ENCODE measurements at places on chromosomes 13 and 19.
A peak's percentile ranks its signal among the peaks of the same experiment; 100 is the strongest.

GRCh38 chr19:21604951-21605476 is 99.6 kb downstream of the ZNF429 start:
- DNase-seq = no peak

DNA sequence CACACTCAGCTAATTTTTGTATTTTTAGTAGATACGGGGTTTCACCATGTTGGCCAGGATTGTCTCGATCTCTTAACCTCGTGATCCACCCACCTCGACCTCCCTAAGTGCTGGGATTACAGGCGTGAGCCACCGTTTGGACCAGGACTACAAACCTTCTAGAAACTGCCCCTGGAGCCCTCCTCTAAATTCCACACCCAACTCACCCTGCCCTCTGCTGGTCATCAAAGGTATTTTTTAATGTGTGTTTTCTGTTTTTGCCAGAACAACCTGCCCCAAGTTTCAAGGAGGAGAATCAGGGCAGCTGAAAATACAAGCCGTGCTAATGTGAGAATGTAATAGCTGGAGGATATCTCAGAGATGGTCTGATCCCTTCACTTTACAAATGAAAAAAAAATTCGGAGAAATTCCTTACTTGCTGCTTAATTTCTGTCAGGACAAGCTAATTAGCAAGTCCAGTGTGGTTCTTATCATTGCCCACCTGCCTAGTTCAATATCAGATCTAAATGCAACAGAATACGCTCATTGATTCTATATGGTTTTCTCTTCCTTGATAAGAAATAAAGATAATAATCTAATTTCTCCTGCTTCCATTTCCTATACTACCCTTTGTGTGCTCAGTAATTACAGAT is 4.1 kb downstream of the ATP8A2 start:
- peak; percentile 20 for DNase-seq

DNA sequence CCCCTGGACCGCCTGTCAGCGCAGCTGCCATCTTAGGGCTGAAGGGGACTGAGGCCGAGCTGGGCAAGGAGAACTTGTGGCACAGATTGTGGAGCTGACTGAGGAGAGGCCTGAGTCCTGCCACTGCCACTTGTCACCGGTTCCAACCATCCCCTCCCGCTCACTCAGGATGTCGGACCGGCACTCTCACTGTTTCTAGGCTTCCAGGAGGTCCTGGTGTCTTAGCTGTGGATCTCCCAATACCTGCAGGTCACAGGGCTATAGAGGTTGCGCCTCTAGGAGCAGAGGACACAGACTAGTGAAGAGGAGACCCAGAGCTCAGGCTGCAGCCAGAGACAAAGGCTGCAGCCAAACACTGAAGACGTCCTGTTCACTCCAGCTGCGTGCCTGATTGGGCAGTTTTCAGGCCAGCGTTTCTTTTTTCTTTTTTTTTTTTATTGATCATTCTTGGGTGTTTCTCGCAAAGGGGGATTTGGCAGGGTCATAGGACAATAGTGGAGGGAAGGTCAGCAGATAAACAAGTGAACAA is 15.3 kb upstream of the ZNF486 start:
- DNase-seq = no peak

- DNase-seq = no peak
These were observed 274.3 kb downstream of the MZT1 start for GRCh38 chr13:72453161-72453560.

DNA sequence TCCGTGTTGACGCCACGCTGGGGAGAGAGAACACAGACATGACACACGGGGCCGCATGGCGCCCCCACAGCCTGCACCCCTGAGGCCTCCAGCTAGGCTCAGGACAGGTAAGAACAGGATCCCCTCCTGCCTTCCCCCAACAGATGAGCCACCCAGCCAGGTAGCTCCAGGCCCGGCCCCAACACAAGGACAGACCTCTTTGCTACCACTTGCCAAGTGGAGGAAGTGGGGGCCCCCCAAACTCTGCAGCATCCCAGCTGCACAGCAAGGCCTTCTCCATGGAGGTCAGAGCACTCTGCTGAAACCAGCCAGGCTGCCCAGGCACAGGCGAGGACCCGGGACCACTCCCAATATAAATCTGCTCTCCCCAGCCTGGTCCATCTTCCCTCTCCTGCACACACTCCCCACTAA is 31.5 kb downstream of the PEPD start:
- no peak for DNase-seq

- no peak for DNase-seq
These were observed 252.6 kb downstream of the SLITRK5 start for GRCh38 chr13:87923753-87924152.

- no peak for DNase-seq
These were observed 186.8 kb downstream of the NUFIP1 start for GRCh38 chr13:44802491-44802890.

GRCh38 chr19:4652075-4652474 is 12.8 kb downstream of the TNFAIP8L1 start:
- DNase-seq = no peak

DNA sequence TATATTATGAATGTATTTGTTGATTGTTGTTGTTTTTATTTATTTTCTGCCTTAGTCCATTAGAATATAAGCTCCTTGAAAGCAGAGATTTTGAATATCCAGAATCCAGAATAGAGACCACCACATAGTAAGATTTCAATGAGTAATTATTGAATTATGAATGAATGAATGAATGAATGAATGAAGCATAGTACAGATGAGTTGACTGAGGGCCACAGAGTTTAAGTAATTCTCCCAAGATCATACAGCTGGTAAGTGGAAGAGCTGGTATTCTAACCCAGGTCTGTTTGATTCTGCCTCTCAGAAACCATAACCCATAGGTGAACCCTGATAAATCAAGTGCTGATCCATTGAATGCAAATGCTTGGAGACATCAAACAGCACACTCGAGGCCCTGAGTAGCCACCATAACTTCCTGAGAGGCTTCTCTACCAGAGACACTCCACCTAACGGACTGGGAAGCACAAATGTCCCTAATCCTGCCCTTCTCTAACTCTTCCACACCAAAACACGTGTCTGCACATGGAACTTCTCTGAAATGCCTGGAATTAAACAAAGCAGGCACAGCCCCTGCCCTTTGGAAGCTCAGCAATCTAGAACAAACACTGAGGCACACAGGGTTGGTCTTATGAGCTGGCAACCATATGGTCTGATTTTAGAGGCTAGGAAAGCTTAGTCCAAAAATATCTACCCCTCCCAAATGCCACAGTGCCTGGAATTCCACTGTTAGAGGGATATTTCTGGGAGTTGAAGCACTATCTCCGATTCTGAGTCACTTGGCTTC is 190.1 kb downstream of the FOXO1 start:
- DNase-seq = no peak

DNA sequence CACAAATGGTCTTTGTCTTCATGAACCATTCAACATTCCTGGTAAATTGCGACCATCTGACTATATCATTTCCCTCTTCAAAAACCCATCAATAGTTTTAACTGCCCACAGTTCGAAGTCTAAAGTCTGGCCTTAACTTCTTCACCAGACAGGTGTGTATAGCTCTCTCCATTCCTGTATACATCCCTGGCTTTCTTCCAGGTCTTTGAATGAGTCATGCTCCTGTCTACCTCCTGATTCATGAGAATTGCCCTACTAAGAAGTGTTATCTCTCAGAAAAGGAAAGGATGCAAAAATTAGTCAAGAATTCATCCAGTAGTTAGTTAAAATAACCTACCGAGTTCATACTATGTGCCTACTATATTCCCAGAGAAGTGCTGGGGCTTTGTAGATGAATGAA is 225.0 kb downstream of the TBC1D4 start:
- no peak for DNase-seq

- peak; percentile 52 for DNase-seq
These were observed 6.7 kb upstream of the PCDH17 start for GRCh38 chr13:57624565-57625435.

DNA sequence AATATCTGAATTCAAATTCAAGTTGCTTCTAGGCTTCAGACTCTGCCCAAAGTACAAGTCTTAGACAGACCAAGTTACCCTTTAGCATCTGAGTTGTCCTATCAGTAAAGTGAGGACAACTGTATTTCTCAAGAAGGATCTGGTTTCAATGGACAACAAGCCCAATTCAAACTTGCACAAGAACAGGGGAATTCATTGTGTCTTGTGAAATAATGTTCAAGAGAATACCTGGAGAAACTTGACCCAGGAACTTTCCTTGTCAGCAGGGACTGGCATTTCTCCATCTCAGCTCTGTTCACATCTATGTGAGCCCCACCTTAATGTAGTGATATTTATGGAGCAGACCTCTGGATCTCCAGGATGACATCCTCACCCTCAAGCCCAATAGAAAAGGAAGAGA is 894.9 kb upstream of the SLC10A2 start:
- DNase-seq = no peak

DNA sequence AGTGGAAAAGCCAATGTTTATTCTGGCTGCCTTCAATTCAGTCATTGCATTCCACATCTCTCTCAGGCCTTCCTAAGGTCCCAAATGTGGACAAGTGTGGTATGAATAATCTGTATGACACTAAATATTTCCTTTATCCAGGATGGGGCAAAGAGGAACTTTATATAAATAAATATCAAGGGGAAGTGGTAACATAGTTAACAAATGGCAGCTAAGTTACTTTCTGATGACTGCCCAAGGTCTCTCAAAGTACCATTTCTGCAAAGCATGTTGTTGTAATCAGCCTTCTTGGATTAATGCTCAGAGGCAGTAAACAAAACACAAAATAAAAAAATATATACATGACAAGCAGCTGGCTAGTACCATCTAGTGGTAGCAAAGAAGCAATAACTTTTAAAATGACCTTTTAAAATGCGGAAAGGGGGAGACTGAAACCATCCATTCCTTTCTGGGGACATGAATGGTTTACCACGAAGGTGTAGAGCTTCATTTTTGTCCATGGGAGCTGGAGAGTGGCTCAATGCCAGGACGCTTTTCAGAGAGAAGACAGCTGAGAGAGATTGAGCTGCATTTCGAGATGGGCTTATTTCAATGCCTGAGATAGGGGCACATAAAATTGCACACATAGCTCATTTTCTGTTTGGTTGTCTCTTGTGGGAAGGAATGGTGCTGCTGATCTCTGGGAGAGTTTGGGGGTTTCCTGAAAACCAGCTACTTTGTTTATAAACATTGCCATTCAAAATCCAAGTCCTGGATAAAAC is 259.2 kb downstream of the RFC3 start:
- DNase-seq = peak; percentile 5

- no peak for DNase-seq
These were observed 287.5 kb downstream of the ATP8A2 start for GRCh38 chr13:25659091-25659795.

DNA sequence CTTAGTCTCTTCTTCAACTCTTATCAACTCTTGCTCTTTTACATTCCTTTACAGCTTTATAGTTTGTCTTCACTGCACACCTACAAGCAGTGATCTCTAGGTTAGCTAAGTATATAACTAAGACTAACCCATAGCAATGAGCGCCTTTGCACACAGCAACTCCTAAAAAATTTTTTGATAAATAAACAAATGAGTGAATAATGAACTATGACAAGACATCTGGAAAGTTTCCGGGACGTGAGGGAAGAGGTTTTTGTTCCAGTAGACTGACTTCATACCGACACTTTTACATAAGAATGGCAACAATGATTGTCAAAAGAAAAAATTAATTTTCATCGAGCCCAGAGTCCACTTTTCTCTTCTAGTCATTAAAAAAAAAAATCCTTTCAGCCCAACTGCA is 98.3 kb downstream of the ELF1 start:
- DNase-seq = no peak

DNA sequence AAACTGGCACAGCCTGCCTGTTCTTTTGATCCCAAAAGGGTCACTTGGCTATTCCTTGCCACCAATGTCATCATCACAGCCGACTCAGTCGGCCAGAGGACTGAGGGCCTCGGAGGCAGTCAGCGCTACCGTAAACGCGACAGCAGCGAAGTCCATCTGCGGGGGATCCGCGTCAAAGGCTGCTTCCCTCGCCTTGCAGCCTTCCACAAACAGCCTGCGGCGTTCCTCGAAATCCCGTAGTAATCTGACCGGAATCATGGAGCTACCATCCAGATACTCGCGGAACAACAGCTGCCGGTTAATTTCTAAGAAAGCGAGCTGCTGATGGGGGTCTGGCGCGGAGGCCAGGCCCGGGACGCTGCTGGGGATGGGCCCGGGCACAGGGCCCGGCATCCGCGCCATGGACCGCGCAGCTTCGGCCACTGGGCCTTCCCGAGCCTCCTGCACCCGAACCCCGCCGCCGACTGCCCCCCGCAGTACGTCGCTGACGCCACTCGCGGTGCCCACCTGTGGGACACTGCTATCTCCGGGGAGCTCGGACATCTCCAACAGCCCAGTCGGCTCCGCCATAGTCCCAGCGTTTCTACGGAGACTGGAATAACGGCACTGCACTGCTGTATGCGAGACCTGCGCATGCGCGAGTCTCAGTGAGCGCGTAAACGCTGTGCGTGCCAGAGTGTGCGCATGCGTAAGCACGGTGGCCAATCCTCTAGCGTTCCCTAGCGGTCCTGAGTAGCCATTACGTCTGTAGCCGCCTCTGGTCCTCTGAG is at the start of gene EID2B:
Gene EID2B, minus strand, starts transcription at position 620 of the 770 bp plus-strand sequence. Its CDS starts 50 bp downstream, at position 570.
- peak; percentile 94 for DNase-seq

GRCh38 chr13:49914947-49915346 is 21.2 kb downstream of the SPRYD7 start:
- DNase-seq = no peak

DNA sequence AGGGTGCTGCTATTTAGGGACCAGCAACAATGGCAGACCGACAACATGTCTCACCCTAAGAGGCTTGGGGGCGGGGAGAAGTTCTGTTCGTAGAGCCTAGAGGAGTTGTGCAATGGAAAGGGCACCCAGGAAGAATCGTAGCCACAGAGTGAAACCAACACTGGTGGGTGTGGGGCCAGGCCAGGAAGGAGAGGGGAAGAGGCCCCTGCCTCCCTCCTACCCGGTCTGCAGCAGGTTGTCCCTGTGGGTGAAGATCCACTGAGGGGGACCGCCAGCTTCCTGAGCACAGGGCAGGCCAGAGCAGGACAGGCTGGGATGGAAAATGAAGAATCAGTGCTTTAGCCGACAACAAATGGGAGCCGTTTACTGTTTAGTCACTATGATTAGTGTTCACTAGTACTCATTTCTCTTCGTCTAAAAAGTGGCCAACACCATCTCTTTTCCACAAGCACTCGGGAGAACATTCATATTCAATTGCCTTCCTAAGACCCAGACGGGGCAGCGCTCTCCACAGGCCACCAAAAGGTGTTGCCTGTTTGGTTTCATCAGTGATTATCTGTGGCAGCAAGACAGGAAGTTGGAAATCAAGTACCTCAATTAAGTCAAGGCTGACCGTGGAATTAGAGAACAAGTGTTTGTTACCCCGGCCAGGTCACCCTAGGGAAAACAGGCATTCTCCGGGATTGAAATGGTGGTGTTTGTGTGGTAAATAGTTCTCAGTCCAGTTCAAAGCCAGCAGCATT is 1.1 kb upstream of the ATP11A start:
- DNase-seq = no peak

Data from astrocyte of the cerebellum (primary cell).